ENCODE measurements at places on chromosomes 3 and 15.

DNA sequence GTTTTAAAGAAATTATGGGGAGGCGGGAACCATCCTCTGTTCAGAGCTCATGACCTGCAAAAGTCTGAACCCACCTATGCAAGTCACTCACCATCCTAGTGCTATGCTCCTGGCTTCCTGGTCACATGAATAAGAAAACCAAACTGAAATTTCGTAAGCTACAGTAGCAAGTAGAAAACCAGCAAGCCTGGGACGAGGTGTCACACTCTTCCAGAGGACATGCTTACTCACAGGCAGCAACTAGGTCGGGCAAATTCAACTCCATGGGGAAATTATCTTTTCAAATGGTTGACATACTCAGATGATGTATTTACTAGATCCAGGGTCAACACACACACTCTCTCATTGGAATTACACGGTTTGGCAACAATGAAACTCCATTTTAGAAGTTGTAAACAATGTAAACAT, 31.3 kb downstream of the LDHAL6B start:
- DNase-seq: no peak

DNA sequence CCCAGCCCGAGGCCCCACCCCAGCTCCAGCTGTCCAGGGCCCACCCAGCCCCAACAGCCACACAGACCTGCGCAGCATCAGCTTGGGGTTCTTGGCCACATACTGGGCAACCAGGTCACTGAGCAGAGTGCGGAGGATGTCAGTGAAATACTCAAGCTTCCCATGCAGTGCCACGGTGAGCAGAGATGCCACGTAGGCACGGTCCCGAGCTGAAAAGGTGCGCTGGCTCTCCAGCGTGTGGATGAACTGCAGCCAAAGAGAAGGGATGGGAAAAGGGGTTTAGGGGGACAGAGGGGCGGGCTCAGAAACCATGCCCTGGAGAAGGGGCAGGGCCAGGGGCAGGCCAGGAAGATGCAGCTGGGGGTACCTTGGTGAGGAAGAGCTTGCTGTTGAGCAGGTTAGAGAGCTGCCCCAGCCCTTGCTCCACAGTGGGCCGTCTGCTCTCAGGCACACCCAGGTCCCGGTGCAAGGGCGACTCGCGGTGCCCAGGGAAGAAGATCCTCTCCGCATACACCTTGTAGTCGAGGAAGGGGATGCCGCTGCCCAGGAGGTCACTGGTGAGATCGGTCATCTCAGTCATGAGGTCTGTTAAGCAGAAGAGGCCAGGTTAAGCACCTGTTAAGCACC, 17.4 kb downstream of the PLXNB1 start:
- no peak for DNase-seq

GRCh38 chr3:46378426-46378942, 7.7 kb downstream of the CCR5 start:
- DNase-seq: peak; percentile 64

- no peak for DNase-seq
Observed at GRCh38 chr15:101318147-101318819, 23.2 kb upstream of the SNRPA1 start.

DNA sequence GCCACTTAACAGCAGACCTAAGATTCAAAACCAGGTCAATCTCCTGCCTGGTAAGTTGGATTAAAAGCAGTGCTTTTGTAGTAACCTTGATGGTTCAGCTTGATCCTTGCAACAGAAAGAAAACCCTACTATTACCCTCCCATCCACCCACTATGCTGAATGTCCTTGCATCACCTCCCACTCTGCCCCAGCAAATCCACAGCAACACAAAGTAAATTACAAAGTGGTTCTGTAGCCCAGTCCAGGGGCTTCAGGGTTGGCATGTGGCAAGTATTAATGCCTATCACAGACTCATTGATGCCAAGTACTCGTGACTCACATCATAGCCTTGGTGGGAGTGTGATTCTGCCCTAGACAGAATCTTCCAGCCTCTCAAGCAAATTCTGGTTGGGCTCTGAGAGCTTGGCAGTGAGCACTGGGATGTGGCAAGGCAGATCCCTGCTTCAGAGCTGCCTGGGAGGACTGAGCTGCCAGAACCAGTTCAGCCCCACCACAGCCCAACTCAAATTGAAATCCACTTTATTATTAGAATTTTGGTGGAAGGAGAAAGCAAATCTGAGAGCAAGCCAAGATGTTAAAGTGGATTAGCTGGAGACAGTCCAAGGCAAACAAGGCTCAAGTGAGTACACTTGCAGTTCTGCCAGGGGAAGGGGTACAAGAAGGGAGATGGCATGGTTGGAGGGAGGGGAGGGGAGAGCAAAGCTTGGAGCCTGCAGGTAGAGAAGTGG, 225.8 kb upstream of the UMPS start:
- DNase-seq: no peak

DNA sequence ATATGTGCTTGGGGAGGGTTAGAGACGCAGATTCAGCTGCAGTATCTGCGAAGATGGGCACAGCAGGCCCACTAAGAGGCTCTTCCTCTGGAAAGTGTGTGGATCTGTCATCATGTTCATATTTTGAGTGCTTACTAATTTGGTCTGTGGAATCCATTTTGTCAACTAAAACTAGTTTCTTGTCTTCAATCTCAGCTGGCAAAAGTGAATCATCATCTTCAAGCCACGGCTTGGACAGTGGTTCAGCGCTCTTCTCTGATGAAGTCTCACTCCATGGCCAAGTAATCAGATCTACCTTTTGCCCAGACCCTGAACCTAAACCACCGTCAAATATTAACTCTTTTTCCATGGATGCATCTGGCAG, 76.2 kb downstream of the IMPG2 start:
- no peak for DNase-seq

GRCh38 chr3:119333773-119334509, 39.8 kb downstream of the ARHGAP31 start:
- no peak for DNase-seq

Data from CD4-positive, alpha-beta T cell treated with Interleukin-4 for 4 hours (primary cell).